AG04450 (cell line): ENCODE measurements at places on chromosomes 16 and 17. TPM values are rescaled to one million over a fixed set of nuclear protein-coding genes. Genes with fewer than 3 reads are reported as not detected.
A peak's percentile ranks its signal among the peaks of the same experiment; 100 is the strongest.

GRCh38 chr17:79028496-79029326 is 4.7 kb downstream of the C1QTNF1 start:
- no peak for DNase-seq

- DNase-seq, result no peak
Observed at GRCh38 chr16:77207030-77207429, 7.8 kb downstream of the SYCE1L start.

DNA sequence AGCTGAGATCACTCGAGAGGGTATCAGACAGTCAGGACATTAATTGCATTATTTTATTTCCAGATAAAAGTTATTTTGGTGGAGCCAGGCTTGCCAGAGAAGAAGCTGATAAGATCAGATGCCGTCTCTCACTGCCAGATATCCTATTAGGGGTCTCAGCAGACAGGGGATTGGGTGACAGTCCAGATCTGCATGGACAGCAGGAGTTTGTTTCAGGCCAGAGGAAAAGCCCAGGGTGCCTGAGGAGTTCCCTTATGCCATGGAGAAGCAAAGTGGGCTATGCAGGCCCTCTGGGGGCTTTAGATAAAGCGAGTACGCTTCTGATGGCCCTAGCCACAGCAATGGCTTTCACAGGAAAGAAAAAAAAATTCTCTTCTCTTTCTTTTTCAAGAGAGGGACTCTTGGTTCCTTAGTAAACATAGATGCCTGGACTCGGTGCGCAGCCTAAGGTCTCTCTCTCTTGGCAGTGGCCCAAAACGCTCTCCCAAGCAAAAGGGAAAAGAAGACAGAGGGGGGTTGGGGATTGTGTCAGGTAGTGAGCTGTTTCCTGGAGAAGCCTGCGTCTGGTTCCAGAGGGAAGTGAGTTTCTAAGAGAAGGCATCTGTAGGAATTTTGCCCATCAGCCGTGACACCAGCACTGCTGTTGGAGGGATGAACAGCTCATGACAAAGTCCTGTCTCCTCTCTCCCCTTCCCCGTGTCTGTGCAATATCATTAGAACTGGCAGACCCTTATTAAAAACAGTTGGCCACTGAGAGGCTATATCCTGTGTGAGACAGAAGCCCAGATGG is 166.3 kb upstream of the FOXF1 start:
- no peak for DNase-seq

DNA sequence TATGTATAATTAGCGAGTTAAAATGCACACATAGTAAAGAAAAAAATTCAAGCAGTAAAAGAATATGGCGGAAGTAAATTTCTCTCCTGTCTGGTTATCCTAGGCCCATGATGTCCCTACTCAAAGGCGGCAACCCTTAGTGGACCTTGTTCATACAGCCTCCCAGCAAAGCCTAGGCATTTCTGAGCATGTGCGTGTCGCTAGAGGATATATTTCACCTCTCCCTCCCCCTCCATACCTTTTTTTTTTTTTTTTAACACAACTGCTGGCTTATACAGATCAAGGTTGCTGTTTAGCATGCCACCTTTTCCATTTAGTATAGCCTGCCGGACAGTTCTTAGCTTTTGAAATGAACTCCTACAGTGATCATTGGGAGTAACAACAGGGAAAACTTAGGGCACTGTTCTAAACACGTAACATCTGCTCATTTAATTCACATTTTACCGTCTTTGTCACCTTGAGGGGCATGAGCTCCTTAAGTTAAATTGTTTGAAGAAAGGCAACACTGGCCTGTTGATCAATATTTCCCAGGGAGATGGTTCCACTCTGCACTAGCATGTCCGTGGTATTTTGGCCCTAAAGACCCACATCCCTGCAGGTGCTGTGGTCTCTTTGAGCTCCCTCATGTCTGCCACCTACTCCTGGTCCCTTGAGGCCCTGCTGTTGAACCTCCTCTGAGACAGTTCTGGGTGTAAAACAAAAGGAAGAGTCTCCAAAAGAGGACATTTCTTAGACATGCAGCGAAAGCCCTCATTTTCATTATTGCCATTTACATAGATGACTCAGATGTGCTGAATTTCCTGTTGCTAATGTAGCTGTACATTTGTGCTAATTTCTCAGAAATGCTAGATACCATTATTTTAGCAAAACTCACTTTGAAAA is 4.1 kb upstream of the TNFRSF13B start:
- no peak for DNase-seq

GRCh38 chr17:47275245-47275984 is 21.8 kb downstream of the ITGB3 start:
- DNase-seq, result peak; percentile 83

The SLC5A11 gene
- polyA plus RNA-seq, result not detected in 2 replicates

The CDH15 gene
- 0.11 and 0.12 TPM in 2 replicates for polyA plus RNA-seq

The GAA gene
- polyA plus RNA-seq, result 3.8 and 6.0 TPM in 2 replicates

The HS3ST3A1 gene
- 6.6 and 11.9 TPM in 2 replicates for polyA plus RNA-seq

The ANKS4B gene
- polyA plus RNA-seq, result 0.01 TPM in 1 of 2 replicates, not detected in the other

The ABCC12 gene
- polyA plus RNA-seq, result not detected in 2 replicates
